Activated gamma-delta T cell treated with anti-CD3 and anti-CD28 coated beads, Interleukin-2, amount 50 U/mL, for 16 hours (primary cell): ENCODE measurements at places on chromosomes 2 and 18.

- DNase-seq: no peak
These were observed 61.3 kb upstream of the SH3RF3 start for GRCh38 chr2:109067631-109068125.

DNA sequence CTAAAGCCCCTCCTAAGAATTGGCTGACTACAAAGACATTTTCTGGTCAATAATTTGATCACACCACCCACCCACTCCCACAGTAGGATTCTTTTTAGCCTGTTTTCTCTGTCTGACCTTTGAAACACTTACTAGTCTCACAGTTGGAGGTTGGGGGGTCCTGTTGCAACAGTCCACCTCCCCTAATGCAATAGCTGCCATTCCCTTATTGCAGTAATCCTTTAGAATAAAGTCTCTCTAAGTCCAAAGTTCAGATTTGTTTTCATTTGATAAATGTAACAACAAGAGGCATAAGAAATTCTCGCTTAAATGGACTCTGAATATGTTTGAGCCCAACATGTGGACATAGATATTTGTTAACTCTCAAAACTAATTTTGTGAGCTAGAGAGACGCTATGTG lies 1326.8 kb upstream of the TMEFF2 start:
- DNase-seq: no peak

DNA sequence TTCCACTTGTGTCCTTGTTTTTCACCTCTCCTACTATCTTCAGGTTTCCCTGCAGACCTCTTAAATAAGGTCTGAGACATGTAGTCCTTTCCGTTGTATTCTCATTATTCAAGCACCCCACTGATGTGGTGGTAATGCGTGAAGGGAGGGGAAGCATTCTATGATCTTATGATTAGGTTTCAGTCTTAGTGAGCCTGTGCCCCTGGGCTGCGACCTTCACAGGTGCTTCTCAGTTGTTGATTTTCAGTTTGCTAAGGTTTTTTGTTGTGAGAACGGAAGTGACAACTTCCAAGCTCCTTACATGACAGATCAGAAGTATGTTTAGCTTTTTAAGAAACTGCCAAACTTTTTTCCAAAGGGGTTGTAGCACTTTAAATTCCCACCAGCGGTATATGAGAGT lies 41.3 kb downstream of the VPS54 start:
- DNase-seq: no peak

DNA sequence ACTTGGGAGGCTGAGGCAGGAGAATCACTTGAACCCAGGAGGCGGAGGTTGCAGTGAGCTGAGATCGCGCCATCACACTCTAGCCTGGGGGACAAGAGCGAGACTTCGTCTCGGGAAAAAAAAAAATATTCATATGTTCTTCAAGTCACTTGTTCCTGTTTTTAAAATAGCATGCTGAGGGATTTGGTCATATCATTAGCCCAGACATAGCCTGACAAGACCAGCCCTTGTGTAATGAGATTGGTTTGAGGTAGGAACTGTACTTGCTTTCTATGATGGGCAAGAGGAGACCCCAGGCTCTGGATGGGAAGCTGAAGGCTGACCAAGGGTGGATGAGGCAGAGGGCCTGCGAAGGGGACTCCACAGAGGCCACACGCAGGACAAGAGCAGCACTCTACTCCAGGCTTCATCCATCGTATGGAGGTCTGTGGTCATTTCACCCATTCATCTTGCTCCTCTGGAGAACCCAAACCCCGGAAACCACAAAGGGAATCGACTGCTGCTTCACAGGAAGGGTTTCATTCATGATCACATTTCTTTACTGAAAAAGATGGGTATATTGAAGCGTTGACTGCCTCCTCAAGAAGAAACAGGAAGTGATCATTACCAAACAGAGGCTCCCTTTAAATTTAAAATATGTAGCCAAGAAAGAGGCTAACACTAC lies 87.1 kb upstream of the ZNF397 start:
- no peak for DNase-seq

DNA sequence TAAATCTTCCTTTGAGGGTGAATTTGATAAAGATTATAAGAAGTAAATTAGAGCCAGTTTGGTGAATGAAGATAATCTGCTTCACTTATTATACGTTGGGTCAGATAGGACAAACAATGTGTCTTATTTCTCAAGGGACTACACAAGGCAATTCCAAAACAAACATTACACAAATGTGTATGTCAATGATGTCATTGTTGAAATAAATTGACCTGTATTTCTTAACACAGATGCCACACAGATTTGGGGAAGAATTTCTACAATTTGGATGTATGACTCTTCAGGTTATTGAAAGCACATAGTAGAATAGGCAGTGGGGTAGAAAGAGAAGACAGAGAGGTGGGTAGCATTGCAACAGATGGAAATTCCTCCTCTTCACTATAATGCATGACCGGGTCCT lies 6.9 kb upstream of the CRIM1 start:
- DNase-seq: no peak

- DNase-seq: no peak
These were observed 157.9 kb downstream of the DYSF start for GRCh38 chr2:71611247-71611646.

DNA sequence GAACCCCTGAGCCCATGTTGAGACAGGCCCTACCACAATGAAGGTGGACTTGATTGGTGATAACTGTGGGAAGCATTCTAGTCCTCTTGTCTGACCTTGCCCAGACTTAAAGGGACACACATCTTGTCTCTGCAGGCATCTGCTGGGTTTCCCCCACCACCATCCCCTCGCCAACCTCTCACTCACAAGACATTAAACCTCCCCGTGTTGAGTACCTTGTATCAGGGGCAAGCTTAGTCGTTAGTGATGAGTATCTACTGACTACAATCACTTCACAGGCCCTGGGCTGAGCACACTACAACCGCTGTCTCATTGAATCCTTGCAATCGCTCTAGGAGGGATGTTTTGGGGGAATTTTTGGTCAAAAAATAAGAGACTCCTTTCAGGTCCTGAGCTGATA lies 86.0 kb downstream of the ICOS start:
- DNase-seq: no peak

GRCh38 chr2:58796239-58796910 lies 555.2 kb upstream of the FANCL start:
- DNase-seq: no peak

DNA sequence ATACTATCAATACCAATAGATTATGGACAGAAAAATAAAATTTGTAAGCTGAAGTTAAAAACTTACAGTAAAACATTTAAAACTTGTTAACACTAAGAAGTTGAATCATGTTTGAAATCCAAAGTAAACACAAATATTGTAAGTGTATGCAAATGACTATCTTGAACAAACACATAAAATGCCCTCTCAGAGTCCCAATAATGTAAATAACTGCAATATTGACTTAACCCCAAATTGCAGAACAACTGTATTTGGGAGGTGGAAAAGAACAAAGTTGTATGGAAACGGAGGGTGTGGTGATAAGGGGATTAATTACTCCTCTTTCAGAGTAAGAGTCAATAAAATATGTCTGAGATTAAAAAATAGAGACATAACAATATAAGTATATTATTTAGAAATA lies 140.0 kb upstream of the NOL4 start:
- DNase-seq: no peak

- no peak for DNase-seq
These were observed 366.6 kb upstream of the MC4R start for GRCh38 chr18:60739212-60739611.

DNA sequence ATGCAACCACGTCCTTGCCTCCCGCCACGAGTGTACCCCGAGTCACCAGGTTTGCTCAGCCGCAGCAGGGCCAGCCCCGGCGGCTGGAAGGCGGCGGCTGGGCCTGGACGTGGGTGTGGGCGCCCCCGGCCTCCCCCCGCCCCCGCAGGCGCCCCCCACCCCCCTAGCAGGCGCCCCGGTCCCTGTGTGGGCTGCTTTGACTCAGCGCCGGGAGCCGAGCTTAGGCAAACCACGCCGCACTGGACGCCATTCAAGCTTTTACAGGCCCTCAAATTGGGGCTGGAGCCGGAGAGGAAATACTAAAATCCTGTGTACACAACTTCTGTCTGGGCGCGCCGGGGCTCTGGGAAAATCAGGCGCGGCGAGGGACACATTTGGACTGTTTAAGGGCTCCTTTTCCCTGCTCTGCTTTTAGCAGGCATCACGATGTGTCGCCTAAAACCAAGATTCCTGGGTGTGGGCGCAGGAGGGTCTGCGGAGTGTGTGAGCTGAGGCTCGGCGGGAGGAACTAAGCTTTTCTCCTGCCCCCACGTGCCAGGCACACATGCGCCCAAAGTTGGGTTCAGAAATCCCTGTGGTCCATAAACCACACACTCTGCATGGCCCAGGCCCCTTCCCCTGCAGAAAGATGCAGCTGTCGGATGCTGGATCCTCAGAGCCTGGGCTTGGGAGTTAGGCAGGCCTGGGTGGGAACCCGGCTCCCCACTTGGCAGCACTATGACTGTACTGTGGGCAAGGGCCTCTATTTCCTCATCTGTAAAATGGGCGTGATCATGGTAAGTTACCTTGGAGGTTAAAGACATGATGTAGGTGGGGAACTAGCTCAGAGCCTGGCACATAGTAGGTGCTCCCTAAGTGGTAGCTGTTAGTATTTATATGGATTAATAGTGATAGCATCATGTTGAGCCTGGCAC lies 57.6 kb downstream of the ATOH8 start:
- DNase-seq: no peak

- no peak for DNase-seq
These were observed 27.6 kb downstream of the TMEM185B start for GRCh38 chr2:120195553-120195952.

- no peak for DNase-seq
These were observed 6.8 kb downstream of the PKP4 start for GRCh38 chr2:158463496-158464095.

GRCh38 chr2:133748007-133748700 lies 179.9 kb upstream of the NCKAP5 start:
- no peak for DNase-seq

DNA sequence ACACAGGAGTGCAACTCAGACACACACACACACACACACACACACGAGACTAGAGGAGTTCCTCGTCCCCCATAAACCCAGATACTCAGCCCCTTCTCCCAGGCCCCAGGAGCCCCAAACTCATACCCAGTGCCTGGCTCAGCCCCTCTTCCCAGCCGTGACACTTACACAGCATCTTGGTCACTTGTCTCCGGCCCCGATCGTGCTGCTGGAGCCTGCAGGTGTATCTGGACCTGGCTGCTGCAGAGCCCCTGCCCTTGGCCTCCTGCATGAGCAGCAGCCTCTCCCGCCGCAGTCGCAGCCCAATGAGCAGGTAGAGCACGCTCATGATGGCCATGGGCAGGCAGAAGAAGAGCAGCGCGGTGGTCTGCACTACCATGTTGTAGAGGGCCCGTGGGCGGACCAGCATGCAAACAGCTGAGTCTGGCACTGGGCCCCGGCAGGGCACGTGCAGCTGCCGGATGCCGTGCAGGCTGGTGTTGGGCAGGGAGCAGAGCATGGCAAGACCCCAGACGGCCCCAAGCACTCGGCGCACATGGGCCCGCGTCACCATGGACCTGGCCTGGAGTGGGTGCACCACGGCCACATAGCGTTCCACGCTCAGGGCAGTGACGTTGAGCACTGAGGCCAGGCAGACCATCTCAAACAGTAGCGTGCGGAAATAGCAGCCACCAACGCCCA lies 2.1 kb downstream of the NMUR1 start:
- DNase-seq: no peak

- DNase-seq: no peak
These were observed 9.6 kb upstream of the B3GNT2 start for GRCh38 chr2:62186156-62186905.

DNA sequence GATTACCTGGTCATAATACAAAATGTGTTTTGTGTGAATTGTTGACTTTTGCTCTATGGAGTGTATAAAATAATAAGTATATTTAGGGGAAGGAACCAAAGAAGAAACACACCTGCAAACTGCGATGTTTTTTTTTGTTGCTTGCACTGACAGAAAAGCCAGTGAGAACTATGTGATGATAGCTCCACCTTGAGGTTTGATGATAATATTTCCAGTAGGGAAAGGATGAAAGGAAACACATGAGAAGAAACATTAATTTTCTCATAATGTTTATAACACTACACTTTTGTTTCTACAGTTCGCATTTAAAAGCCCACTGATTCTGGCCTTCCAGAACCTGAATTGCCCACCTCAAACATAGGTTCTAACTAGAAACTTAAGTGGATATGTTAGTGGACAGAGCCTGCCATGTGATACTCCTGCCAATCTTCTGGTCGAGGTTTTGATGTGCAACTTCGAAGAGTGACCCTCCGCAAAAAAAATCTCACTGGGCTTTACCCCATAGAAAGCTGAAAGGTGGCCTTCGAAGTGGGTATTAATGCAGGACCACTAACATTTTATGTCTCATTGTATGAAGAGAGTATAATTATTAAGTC lies 476.4 kb upstream of the SPHKAP start:
- DNase-seq: no peak

DNA sequence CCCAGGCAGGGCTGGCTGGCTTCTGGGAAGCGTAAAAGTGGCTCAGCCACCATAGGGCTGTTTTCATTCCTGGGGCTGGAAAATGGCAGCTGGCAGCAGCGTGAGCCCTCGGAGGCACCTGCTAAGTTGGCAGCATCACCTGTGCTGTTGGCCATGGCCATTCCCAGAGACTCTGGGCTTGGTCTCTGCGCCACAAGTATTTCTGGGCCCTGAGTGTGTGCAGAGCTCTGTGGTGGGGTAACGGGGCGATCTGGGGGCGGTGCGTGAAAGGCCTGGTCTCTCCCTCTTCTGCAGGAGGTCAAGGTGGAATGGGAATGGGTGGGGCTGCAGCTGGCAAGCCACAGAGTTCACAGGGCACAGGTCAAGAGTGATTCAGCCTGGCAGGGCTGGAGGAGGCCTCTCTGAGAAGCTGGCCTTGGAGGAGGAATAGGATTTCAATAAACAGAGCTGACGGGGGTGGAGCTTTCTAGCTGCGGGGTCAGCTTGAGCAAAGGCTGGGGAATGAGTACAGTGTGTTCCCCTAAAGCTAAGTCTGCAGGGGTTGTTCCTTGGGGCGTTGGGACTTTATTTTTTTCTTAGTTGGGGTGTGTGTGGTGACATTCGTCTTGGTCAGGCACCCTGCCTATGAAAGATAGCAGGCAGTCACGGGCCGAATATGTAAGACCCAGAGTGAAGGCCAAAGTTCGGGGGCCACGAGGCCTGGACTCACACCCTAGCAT lies 10.3 kb upstream of the NTSR2 start:
- DNase-seq: no peak
